Stomach (tissue), 19 donors: ENCODE measurements at places on chromosomes 2 and 18.

GRCh38 chr2:203469546-203469945 lies 65.6 kb downstream of the RAPH1 start:
- no peak for DNase-seq

DNA sequence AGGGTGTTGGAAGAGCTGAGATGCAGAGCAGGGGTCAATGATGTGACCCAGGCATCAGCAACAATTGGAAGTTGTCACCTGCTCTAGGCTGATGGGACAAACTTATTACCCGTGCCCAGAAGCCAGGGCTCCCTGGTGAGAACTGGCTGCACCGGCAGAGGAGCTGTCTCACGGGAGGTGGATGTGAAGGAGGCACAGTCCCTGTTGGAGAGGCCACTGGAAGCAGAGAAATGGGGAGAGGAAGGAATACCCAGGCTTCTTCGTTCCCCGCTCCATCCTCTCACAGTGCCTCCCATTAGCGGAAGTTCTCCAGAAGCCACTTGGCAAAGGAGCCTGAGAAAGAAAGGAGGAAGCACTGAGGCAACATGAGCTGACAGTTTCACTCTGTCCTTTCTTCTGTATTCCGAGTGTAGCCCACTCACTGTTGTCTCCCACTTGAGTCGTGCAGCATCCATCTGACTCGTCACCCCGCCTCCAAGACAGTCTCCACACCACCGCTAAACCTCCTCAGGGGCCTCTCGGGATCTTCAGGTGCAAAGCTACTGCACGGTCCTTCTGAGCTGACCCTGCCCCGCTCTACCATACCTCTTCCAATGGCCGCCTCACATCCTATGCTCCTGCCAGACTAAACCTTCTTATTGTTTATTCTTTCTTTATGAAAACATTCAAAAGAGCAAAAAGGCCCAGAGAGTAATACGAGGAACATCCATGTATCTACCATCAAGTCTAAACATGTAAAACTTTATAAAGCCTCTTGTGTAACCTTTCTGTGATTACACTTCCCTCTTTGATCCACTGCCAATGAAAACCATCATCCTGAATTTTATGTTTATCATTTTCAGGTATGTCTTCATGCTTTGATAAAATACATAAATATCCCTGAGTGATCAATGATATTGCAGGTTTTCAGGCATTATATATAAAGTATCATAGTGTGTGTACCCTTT lies 19.1 kb upstream of the AFTPH start:
- no peak for DNase-seq

- peak; percentile 11 for DNase-seq
These were observed 45.9 kb downstream of the MBOAT2 start for GRCh38 chr2:8957628-8958027.

DNA sequence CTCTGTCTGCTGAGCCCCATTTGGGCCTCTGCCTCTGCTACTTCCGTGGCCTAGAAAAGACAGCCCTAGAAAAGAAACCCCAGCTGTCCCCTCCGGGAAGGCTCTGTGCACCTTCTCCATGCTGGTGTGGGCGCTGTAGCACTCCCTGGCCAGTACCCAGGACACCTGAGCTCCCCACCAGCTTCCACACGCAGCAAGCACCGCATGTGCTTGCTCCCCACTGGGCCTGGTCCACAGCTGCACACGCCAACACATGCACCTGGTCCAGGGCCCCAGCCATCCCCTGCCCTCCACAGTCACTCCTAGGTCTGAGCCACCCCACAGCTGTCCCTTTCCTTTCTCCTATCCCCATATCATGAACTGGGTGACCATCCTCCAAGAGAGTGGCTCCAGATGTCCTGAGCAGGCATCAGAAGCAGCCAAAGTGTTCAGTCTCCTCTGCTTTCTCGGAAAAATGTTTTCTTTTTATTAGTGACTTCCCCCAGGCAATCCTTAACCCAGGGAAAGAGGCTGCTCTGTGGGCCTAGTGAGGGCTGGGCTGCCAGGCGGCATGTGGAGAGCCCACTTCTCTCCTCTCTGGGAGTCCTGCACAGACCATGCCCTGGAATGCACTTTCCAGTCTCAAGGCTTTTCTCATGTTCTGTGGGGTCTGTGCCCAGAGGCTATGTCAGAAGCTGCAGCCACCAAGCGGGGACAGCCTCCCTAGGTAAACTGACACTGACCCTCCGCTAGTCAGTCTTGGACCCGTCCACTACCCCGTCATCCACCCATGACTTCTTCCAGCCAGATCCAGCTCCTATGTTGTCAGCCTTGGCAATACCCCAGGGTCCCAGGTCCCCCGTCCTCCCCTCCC lies 133.7 kb downstream of the KLHL29 start:
- DNase-seq = no peak

DNA sequence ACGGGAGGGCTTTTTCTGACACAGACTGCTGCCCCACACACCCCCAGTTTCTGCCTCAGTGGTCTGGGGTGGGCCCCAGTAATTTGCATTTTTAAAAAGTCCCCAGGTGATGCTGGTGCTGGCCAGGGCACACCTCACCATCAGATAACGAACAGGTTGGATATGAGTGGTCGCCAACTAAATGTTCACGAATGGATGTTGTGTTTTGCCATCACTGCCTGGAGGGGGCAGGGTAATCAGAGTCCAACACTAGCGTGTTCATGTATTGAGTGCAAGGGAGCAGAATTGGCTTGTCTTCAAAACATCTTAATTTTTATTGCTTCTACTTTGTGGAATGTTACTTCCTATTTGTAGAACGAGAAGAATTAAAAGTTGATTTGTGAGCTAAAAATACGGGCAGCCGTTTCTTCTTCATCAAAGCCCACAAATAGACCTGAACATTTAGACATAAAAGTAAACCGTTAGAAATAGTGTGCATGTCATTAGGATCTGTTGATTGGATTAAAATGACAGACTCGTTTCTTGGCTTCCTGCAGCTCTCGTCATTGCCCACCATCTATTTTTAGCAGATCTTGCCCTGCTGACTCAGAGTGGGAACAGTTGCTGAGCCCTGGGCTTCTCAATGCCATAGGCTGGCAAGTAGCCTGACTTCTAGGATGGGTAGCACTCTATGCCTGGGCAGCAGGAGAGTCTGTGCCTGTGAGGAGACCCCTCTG lies 45.2 kb downstream of the NCK2 start:
- DNase-seq = peak; percentile 60

- DNase-seq = no peak
These were observed 128.6 kb downstream of the SPOPL start for GRCh38 chr2:138630164-138630563.

DNA sequence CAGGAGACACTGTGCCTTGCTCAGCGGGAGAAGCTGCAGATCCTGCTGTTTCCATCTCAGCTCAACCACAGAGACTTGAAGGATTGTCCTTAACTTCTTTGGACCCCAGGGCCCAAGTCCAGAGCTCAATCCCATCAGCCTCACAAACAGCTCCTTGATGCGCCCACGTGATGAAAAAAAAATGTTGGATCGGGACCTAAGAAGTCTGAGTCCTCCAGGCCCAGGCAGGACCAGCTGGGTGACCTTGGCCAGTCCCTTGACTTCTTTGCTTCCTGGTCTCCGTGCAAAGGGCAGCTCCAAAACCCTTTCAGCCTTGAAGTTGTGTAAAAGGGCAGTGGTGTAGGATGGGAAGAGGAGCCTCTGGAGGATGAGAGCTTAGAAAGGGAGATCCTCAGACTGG lies 175.5 kb downstream of the ZFP36L2 start:
- DNase-seq = no peak

DNA sequence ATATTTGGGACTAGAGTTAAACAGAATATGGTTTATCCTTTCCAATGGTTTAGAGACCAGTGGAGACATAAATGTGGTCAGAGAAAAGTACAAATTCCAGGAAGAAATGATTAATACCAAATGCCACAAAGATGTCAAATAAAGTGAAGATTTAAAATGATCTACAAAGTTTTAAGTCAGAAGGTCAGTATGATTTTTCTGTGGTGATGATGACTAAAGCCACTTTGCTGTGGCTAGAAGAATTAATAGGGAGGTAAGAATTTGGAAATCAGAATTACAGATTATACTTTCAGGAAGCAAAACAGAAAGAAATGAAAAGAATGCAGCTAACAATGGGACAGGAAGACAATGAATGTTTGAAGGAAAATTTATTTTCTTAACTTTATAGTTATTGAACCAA lies 91.5 kb upstream of the CDH7 start:
- no peak for DNase-seq

- peak; percentile 12 for DNase-seq
These were observed 25.3 kb downstream of the FEZ2 start for GRCh38 chr2:36572719-36573059.

DNA sequence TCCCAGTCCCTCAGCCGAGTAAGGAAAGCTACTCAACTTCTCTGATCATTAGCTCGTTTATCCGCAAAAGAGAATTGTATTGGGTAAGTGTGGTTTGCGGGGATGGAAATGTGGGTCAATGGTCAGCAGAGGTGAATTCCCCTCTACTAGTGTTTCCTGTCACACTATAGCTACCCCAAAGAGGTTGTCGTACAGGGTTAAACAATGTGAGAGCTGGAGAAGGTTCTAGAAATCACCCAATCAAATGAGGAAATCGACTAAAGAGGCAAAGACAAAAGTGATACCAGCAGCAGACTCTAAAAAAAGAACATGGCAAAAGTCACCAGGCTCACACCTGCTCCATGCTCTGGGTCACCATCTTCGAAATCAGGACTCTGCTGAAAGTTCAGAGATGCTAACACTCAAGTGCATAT lies 144.7 kb upstream of the ITGA4 start:
- DNase-seq = no peak

GRCh38 chr2:105490956-105491355 lies 92.1 kb upstream of the FHL2 start:
- peak; percentile 62 for DNase-seq

DNA sequence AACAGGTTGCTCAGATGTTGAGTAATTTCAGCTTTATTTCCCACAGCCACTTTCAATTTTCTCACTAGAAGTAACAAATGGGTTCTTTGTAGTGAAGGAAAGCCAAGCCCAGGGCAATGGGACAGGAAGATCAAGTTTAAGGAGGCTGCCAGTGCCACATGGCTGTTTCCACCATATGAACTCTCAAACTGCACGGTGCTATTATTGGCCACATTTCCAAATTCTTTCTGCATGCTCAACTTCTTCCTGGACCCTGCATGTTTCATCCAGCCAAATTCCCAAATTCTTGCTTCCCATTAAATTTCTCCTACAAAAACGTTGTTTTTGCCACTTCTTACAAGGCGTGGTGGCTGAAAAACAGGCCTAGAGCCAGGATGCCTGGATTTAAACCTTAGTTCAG lies 193.3 kb upstream of the SPHKAP start:
- DNase-seq = no peak

DNA sequence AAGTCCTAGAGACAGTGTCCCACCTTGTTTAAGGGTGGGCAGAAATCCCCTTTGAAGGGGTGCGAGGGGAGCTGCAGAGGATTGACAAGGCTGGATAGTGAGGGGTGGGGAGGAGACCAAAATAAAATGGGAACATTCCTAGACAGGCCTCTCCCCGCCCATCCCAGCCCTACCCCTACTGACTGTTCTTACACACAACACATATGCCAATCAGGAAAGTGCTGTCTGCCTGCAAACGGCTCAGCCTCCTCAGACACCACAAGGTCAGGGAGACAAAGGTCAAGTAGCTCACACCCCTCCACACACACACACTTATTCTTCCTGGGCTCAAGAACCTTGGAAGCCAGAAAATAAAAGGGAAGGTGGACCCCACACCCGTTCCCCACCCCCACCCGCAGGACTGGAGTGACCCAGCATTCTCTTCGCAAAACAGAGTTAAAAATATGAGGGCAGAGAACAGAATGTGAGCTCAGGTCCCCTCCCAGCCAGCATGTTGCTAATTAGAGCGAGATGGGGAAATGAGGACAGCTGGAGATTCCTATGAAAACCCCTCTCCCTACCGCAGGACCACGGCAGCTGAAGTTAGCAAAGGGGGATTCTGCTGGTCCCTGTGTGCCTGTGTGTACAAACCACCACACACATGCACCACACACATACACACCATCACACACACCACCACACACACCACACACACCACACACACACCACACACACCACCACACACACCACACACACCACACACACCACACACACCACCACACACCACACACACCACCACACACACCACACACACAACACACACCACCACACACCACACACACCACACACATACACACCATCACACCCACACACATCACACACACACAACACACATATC lies 197.8 kb downstream of the TNS1 start:
- no peak for DNase-seq

DNA sequence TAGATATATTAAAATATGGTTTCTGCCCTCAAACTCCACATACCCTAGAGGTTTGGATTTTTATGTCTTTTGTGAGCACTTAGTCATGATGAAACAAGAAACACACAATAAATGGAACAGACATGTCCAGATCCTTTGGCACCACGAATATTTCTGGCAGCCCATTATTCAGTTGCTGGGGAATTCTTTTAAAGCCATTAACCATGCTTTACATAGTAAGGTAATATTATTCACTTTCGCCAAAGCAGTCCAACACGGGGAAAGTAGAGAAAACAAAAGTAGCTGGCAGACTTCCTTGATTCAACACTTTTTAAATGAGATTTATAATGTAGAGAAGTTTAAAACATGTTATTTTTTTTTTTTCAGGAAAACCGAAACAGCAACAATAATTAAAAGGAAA lies 235.4 kb downstream of the PIEZO2 start:
- DNase-seq = no peak
